ENCODE measurements at places on chromosomes 3 and 15.

DNA sequence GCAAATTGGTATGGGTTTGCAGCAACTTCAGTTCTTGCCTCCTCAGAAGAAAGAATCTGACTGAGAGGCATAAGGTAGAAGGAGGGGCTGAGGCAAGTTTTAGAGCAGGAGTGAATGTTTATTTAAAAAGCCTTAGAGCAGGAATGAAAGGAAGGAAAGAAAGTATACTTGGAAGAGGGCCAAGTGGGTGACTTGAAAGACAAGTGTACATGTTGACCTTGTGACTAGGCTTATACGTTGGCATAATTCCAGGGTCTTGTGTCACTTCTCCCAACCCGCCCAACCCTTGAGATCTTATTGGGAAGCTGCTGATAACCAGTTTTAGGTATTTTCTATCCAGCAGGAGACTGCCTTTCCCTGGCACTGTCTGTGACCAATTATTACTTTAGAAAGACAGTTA is 436.9 kb upstream of the ZNF717 start:
- no peak for DNase-seq

DNA sequence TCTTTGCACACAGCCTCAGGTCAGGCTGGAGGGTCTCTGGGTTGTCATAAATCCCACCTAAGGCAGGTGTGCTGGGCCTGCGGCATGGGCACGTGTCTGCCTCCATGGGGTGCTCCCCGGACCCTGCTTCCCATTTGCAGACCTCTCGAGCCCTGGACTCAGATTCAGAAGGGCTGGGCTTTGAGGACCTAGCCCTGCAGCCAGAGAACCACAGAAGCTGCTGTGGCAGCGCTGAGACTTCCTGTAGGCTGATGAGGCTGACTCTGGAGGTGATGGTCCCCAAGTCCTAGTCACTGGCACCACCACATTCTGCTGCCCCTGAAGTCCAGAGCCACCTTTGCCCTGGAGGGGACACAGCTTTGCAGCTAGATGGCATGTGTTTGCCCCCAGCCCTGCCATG is 156.4 kb downstream of the LRRC28 start:
- no peak for DNase-seq

- DNase-seq, result no peak
Observed at GRCh38 chr15:29734917-29735572, 87.2 kb downstream of the TJP1 start.

GRCh38 chr15:46309914-46310313 is 675.1 kb downstream of the SQOR start:
- DNase-seq, result no peak

- peak; percentile 83 for DNase-seq
Observed at GRCh38 chr15:73560501-73561117, 72.6 kb downstream of the NPTN start.

- DNase-seq, result no peak
Observed at GRCh38 chr15:50261981-50262380, 3.5 kb downstream of the HDC start.

DNA sequence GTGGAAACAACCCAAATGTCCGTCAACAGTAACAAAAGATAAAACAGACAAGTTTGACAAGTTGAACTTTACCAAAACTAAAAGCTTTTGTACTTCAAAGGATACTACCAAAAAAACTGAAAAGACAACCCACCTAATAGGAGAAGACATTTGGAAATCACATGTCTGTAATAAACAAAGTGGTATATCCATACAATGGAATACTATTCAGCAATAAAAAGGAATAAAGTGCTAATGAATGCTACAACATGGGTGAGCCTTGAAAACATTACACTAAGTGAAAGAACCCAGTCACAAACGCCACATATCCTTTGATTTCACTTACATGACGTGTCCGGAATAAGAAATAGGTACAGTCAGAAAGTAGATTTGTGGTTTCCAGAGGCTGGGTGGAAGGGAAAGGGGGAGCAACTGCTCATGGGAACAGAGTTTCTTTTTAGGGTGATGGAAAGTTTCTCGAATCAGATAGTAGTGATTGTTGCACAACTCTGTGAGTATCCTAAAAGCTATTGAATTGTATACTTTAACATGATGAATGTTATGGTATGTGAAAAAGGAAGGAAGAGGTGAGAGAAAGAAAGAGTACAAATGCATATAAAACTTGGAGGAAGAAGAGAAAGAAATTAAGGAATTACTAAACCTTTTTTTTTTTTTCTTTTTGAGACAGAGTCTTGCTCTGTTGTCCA is 72.7 kb upstream of the ABHD2 start:
- no peak for DNase-seq

DNA sequence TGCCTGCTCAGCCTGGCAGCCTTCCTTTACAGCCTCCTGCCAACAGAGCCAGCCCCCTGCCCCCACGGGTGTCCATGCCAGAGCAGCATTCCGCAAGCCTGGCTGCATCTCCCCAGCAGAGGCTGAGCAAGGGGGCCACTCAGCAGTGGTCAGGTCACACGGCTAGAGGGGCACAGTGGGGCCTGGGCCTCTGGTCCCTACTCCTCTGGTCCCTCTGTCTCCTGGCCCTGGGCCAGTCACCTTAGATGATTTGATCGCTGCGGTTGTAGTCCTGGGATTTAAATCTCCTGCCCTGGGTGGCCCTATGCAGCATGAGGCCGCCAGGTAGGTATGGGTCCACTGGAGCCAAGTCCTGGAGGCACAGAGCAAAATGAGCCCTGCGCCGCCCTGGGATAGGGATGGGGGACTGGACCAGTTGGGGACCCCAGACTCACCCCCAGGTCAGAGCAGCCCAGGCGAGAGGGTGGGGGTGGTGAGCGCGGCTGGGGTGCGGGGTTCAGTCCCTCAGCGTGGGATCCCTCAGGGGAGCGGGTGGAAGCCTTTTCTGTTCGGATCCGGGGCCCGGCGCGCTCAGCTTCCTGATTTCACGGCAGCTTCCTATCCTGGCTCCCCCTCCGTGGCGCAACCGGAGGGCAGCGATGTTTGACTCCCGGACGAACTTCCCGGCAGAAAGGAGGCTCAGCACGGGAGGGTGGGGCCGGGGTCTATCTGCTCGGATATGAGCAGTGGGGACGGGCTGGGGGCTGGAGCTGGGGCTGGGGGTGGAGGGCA is at the start of gene ZBTB47:
Gene ZBTB47, plus strand, starts transcription at position 138 of the 771 bp plus-strand sequence. CDS start 4,659 bp downstream, outside the sequence.
- peak; percentile 84 for DNase-seq

DNA sequence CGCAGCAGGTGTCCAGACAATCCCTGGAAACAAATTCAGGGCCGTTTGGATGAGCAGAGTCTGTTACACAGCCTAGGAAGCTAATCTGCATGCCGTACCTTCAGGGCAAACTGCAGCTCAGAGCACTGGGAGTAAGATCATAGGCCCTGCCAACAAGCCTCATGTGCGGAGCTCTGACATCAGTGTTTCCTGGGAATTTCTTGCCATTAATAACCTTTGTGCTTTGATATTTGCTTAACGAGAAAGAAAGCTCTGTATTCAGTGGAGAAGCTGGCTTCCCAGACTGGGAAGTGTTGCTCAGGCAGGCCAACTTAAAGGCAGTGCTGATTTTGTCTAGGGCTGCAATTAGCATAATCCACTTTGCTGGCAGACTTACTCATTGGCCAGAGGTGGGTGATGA is 116.1 kb upstream of the KLHL25 start:
- no peak for DNase-seq

GRCh38 chr3:123085932-123086627 is 19.3 kb downstream of the PDIA5 start:
- no peak for DNase-seq

GRCh38 chr3:124243177-124243859 is 251.4 kb upstream of the ROPN1 start:
- DNase-seq, result no peak

GRCh38 chr3:12303993-12304392 is 15.1 kb downstream of the PPARG start:
- DNase-seq, result peak; percentile 75

DNA sequence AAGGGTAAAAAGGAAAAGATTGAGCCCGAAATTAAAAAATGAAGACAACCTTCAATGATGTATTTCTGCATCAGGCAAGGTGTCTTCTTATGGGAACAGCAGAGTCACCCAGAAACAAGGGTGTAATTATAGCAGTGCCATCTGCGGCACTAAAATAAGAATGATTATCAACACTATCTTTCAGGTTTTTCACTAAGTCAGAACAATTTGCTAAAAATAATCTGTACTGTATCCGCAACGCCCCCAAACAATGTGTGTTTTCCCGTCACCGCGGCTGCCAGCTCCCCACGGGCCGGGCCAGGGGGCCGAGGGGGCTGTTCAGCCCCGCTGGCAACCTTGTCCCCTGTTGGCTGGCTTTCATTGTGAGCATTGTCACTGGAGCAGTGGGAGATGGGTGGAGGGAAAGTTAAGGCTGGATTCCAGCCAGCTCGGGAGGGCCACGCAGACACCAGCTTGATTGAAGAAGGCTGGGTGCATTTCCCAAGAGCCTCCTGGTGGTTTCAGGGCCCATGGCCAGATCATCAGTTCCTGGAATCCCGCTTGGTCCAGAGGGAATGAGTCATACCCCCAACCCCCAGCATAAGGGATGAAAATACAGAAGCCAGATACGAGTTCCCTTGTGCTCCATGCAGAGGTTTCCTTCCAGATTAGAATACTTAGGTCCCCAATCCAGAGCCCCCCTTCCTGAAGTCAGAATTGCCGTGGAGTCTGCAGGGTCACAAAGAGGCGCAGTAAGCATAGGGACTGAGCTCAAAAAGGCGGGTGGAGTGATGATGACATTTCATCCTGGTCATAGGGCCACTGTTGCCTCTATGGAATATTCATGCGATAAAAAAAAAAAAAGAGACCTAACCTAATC is 90.2 kb upstream of the KLF13 start:
- DNase-seq, result peak; percentile 90

- DNase-seq, result no peak
Observed at GRCh38 chr3:25007974-25008658, 419.9 kb upstream of the RARB start.

DNA sequence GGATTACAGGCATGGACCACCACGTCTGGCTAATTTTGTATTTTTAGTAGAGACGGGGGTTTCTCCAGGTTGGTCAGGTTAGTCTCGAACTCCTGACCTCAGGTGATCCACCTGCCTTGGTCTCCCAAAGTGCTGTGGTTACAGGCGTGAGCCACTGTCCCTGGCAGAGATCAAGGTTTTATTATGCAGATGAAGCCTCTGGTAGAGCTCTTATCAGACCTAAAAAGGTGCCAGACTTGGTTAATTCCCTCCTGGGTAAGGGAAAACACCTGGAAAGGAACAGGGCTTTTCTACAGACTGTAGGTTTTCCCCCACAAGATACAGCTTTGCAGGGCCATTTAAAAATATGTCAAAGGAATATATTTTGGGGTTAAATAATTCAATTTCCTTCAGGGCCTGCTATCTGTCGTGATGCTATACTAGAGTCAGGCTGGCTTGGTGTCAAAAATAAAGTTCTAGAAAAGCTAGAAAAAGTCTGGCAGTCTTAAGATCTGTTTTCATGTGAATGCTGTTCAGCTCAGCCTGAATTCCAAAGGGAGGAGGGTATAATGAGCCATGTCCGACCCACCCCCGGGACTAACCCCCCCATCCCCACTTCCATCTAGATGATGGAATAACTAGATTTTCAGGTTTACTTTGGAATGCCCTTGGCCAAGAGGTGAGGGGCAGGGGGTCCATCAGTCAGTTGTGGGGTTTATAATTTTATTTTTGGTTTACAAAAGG is 1.9 kb upstream of the BLOC1S6 start:
- no peak for DNase-seq

GRCh38 chr3:134104031-134104430 is 74.3 kb upstream of the SLCO2A1 start:
- DNase-seq, result no peak

GRCh38 chr3:142000325-142000870 is 124.0 kb downstream of the ATP1B3 start:
- DNase-seq, result no peak

DNA sequence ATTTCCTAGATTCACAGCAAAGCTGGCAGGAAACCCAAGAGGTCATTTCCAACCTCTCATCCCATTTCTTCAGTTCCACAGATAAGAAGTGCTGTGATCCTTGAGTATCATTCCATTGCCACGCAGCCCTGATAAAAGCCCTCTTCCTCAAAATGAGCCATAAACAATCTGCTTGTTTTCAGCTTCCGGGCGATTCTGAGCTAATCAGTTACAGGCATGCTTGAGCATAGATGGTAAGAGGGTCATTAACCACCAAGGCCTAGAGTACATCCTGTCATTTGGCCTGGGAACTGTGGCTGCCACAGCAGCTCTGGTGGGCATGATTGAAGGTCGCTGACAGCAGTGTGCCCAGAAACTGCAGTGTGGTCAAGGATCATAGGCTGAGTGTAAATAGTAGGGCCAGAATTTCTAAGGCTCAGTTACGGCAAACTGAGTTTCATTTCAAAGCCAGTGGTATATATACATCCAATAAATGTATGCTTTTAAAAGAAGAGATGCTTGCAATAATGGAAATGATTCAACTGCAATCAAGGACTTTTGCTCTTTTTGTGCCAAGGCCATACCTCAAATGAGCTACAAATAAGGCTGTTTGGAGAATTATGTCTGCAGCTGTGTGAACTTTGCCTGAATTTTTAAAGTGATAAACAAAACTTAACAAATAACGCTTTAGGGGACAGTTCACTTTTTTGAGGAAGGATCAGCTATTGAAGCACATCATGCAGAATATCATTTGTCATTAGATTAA is 47.3 kb downstream of the P3H2 start:
- no peak for DNase-seq

DNA sequence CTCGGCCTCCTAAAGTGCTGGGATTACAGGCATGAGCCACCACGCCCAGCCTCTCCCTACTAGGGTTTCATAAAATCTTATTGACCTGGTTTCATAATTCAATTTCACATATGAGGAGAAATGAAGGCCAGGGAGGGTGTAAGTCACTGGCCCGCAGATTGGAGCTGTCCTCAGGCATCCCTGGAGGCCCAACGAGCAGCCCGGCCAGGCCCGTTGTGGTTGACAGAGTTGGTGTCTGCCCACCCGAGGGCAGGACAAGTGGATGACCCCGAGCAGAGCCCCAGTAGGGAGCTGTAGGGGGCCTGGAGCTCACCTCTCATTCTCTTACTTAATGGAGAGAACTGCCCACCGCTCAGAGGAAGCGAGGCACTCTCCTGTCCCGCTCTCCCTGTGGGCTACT is 78.9 kb downstream of the CPN2 start:
- DNase-seq, result no peak

- DNase-seq, result no peak
Observed at GRCh38 chr3:100103558-100104441, 10.5 kb downstream of the FILIP1L start.

- peak; percentile 10 for DNase-seq
Observed at GRCh38 chr3:42226470-42227425, 39.2 kb downstream of the CCK start.

GRCh38 chr3:167736264-167736787 is 805 bp downstream of the SERPINI1 start:
- no peak for DNase-seq

- DNase-seq, result peak; percentile 83
Observed at GRCh38 chr3:51975852-51976549, 1.1 kb downstream of the ABHD14A start.

- no peak for DNase-seq
Observed at GRCh38 chr3:175413926-175414325, 554.8 kb downstream of the NAALADL2 start.

All from suppressor macrophage treated with lipopolysaccharide for 1 hour (primary cell).